ENCODE measurements at places on chromosomes 11 and 22. TPM values are rescaled to one million over a fixed set of nuclear protein-coding genes. Genes with fewer than 3 reads are reported as not detected.

Gene PDE2A
- total RNA-seq: 33.9 TPM

DNA sequence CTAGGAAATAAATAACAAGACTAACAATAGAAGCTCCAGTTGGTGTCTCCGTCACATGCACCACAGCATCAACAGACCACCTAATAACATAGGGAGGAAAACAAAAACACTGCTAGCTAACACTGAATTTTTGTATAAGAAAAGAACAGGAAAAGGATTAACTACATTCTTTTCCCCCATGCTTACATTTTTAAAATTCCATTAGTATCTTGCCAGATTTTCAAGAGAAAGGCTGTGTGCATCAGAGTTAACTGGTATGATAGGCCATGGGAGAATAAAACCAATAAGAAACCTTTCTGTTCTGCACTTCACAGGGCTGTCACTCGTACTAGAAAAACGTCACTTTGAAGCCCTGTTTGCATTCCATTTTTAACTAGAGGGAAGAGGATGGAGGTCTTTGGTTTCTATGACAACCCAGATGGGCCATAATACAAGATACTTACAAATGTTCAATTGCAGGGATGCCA is 79.0 kb downstream of the LARGE2 start:
- H3K27me3 ChIP-seq: no peaks in the 10 kb centered on the region
- peaks cover 9% of the 10 kb centered on the region for H3K4me1 ChIP-seq
- H3K36me3 ChIP-seq: no peaks in the 10 kb centered on the region
- H3K27ac ChIP-seq: no peak overlapping the region
- peak; percentile 14 for DNase-seq
- no peak overlapping the region for H3K4me3 ChIP-seq

DNA sequence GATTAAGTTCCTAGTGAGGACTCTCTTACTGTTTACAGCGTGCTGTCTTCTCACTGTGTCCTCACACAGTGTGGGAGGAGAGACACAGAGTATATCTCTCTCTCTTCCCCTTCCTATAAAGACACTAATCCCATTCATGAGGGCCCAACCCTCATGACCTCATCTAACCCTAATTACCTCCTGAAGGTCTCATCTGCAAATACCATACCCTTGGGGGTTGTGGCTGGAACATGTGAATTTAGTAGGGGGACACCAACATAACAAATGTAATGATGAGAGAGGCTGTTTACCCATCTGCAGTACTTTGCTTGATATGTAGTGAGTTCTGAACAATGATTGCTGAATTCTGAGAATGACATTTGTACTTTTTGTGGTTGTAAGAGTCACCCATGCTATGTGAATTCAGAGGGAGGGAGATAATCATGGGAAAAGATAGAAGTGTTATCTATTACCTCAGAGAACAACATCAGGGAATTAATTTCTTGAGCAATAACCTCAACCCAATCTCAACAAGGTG is 4.9 kb upstream of the OR52W1 start:
- DNase-seq: no peak
- no peak overlapping the region for H3K4me3 ChIP-seq
- no peaks in the 10 kb centered on the region for H3K36me3 ChIP-seq
- H3K27ac ChIP-seq: no peak overlapping the region
- no peaks in the 10 kb centered on the region for H3K4me1 ChIP-seq
- no peaks in the 10 kb centered on the region for H3K27me3 ChIP-seq

DNA sequence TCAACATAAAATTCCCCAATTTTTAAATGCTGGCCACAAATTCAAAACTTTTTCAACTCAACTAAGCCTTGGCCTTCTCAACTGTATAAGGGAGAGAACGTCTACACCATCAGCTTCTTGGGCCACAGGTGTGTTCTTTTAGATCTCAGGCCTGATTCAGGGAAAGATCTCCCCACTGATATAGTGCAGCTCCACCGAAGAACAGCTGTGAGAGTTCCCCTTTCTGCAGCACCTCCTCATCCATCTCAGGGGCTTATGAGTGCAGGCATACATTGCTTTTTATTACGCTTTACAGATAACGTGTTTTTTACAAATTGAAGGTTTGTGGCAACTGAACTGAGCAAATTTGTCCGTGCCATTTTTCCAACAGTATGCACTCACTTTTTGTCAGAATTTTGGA is 8.0 kb upstream of the CD82 start:
- no peak for DNase-seq
- H3K27ac ChIP-seq: no peak overlapping the region
- no peaks in the 10 kb centered on the region for H3K4me1 ChIP-seq
- H3K27me3 ChIP-seq: no peaks in the 10 kb centered on the region

- no peak overlapping the region for H3K27ac ChIP-seq
- no peaks in the 10 kb centered on the region for H3K27me3 ChIP-seq
- no peak overlapping the region for H3K4me3 ChIP-seq
- peaks cover 25% of the 10 kb centered on the region for H3K36me3 ChIP-seq
- no peak for DNase-seq
These were observed 15.0 kb downstream of the METTL15 start for GRCh38 chr11:28123151-28123581.

- no peak for DNase-seq
- H3K4me1 ChIP-seq: no peaks in the 10 kb centered on the region
- H3K27me3 ChIP-seq: no peaks in the 10 kb centered on the region
- no peak overlapping the region for H3K4me3 ChIP-seq
- H3K36me3 ChIP-seq: no peaks in the 10 kb centered on the region
These were observed 238.7 kb downstream of the FAM181B start for GRCh38 chr11:82494988-82495432.

Data from stomach (tissue), 19 donors.